Stimulated activated CD8-positive, alpha-beta memory T cell treated with anti-CD3 and anti-CD28 coated beads, Interleukin-12 subunit alpha, Interleukin-12 subunit beta, amount 100 ng/mL, for 4 hours (primary cell): ENCODE measurements at places on chromosomes 3 and 15.

GRCh38 chr3:14519406-14519805 lies 20.7 kb downstream of the GRIP2 start:
- no peak for DNase-seq

DNA sequence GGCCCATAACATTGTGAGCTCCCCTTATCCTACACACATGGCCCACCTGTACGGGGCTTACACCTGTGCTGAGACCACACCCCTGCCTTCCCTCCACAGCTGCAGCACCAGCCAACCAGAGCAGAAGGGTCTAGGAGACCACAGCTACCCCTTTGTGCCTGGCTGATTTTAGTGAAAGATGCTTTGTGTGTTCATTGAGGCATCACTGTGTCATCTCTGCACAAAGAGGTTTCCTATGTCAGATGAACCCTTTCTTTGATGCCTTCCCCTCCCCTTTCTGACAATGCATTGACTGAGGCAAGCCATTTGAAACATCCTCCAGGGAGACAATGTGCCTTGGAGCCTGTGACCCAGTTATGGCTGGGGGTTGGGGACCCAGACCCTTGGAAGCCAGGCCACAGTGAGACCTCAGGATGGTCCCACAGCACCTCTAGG lies 54.9 kb upstream of the SLC7A14 start:
- no peak for DNase-seq

DNA sequence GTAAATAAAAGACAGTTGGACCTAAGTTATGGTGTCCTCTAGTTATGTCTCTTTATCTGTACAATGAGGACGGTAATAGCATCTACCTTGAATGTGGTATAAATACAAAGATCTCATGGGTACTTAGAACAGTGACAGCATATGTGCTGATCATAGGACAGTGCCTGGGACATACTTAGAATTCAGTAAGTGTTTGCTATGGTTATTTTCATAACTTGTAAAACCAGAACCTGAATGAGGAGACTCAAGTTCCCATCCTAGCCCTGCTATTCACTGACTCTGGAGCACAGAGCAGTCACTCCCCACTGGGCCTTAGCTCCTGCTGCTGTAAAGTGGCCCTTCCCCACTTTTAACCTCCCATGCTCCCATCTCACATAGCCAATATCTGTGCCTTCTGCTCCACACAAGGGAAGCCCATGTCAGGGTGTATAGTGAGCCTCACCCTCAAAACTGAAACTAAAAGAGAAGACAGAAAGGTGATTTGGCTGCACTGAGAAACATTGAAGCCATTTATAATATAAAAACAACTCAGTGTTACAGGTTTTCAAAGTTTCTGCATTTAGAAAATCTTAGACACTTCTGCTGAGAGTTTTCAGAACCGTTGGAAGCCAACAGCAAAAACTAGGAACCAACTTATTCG lies 225.4 kb upstream of the UBE2E2 start:
- no peak for DNase-seq

DNA sequence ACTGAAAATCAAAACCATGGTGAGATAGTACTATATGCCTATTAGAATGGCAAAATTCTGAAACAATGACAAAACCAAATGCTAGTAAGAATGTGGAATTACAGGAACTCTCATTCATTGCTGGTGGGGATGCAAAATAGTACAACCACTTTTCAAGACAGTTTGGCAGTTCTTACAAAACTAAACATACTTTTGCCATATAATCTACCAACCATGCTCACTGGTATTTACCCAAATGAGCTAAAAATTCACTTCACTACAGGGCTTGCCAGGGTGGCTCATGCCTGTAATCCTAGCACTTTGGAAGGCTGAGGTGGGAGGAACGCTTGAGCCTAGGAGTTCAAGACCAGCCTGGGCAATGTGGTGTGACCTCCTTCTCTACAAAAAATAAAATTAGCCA lies 40.0 kb downstream of the MYO9A start:
- no peak for DNase-seq

GRCh38 chr3:61631108-61631769 lies 69.9 kb downstream of the PTPRG start:
- DNase-seq, result no peak

DNA sequence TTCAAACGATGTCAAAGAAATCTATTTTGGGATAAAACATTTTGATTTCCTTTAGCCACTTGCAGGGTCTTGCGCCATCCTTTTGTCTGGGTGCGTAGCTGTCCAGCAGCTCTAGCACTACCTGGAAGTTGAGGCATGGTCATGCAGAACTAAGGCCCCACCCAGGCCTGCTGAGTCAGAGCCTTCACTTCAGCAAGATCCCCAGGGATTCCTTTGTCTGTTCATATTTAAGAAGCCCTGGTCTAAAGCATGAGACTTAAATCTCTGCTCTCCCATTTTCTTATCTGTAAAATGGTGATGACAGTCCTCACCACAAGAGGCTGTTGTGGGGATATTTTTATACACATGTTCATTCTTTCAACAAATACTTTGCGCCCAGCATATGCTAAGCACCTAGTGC lies 99.0 kb upstream of the CTDSPL start:
- no peak for DNase-seq

DNA sequence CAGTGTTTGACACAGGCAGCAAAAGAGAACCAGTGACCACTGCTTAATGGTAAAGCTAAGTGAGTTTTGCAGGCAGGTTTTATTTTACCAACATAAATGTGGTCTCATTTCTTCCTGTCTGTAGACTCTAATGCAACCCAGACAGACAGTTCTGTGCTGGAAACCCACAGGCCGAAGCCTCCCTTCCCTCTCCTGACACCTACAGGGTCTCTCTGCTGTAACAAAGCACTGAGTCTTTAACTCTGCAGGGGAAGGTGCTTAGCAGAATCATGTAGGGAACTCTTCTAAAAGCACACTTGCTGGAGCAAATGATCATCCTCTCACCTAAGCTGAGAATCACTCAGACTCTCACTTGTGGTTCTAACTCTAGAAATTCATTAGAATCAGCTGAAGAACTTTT lies 200.3 kb downstream of the KBTBD8 start:
- DNase-seq, result no peak

GRCh38 chr3:29176501-29176900 lies 104.4 kb upstream of the RBMS3 start:
- DNase-seq, result no peak

GRCh38 chr3:153210146-153210545 lies 48.1 kb downstream of the RAP2B start:
- no peak for DNase-seq

- no peak for DNase-seq
Observed at GRCh38 chr3:83454353-83454752, 1504.4 kb upstream of the CADM2 start.

DNA sequence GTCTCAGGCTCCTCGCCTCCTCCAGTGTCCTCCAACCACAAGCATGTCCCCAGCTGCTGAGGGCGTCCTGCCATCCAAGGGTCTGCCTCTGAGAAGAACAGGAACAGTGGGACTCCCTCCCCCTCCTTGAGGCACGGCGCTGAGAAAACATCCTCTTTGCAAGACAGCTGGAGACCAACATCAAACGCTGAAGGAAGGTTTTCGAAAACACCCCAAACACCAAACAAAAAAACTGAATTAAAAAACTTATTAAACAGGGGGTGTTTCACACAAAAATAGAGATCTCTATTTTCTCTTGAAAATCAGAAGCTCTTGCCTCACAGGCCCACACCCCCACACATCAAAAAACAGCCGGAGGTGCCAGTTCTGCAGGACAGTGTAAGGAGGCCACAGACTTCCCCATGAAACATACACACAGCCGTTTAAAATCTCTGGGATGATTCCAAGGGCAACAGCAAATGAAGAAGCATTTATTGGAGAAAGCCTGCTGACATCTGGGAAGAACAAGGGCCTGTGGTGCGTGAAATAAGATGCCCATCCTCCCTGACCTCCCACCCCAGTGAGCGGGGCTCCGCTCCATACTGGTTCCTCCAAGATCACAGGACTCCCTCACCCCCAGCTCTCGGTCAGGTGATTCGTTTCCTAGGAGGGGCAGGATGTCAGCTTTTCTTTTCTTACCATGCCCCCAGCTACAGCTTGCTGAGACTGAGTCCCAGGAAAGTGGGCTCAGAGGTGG lies 71.3 kb downstream of the NUP210 start:
- no peak for DNase-seq

GRCh38 chr3:141448606-141449220 lies 38.1 kb upstream of the RASA2 start:
- DNase-seq, result no peak

DNA sequence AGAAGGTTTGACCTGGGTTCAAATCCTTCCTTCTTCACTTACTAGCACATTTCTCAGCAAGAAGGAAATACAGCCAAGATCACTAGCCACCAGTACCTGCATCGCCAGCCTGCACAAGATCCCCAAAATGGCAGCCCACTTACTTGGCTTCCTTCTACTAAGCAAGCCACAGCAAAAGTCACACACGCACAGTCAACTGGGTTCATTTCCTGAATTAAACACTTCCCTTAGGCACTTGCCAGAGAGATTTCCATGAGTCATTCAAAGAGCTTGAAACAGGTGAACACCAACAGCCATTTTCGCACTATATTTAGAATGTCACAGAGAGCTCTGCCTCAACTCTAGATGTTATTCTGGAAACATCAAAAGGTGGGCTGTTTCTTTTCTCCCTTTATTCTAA lies 42.6 kb downstream of the MGLL start:
- no peak for DNase-seq

DNA sequence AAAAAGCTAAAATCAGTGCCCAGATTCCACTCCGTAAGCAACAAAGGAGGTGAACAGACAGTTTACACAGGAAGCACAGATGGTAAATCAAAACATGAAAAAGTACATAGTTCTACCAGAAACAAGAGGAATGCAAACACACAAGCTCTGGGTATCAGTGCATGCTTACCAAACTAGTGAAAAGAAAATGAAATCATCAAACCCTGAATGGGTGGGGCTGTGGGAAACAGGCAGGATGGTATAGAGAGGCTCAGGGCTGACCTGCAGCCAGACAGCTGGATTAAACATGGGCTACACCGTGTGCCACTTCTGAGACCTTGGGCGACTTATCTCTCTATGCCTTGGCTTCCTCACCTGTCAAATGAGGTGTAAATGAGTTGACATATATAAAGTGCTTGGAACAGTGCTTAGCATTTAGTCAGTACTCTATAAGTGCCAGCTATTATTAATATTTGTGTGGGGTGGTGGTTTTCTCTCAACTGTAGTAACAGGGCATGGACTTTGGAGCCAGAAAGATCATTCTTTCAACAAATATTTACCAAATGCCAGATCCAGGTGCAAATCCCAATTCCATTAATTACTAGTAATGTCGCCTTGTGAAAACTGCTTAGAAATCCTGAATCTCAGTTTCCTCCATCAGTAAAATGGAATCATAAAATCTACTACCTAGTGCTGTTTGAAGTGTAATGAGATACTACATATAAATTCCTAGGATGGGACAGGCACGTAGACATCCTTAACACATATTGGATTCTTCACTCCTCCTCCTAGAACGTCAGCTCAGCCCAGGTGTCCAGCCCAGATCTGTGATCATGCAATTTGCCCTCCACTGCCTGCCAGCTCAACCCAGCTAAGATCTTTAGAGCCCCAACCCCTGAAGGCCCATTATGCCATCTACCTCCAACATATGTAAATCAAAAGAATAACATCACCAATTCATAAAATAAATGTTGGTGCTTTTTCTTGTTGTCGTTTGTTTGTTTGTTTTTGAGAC lies 55.5 kb upstream of the SMAD3 start:
- no peak for DNase-seq

GRCh38 chr3:11698326-11699082 lies 54.8 kb upstream of the VGLL4 start:
- DNase-seq, result no peak

DNA sequence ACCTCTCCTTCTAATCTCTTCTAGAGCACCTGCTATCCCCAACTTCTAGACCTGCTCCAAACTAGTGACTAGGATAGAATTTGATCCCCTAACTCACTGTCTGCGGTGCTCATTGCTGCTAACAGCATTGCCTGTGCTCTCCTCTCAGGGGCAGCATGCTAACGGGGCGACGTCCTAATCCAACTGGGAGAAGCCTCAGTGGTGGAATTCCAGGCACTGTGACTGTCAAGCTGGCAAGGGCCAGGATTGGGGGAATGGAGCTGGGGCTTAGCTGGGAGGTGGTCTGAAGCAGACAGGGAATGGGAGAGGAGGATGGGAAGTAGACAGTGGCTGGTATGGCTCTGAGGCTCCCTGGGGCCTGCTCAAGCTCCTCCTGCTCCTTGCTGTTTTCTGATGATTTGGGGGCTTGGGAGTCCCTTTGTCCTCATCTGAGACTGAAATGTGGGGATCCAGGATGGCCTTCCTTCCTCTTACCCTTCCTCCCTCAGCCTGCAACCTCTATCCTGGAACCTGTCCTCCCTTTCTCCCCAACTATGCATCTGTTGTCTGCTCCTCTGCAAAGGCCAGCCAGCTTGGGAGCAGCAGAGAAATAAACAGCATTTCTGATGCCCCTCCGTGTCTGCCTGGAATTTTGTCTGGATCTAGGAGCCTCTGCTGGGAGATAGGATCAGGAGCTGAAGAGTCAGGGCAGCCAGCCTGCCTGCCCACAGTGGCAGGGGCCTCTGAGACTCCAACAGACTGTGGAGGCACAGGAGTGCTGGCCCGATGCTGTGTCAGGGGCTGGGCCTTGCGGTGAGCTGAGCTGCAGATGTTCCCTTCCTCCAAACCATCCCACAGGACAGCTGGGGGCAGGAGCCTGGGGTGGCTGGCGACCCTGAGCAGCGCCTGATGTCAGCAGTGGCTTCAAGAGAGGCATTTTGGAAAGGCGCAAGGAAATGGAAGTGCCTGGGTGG lies 3.0 kb downstream of the ISLR start:
- DNase-seq, result no peak

GRCh38 chr15:52307847-52308246 lies 12.2 kb upstream of the MYO5C start:
- DNase-seq, result no peak

DNA sequence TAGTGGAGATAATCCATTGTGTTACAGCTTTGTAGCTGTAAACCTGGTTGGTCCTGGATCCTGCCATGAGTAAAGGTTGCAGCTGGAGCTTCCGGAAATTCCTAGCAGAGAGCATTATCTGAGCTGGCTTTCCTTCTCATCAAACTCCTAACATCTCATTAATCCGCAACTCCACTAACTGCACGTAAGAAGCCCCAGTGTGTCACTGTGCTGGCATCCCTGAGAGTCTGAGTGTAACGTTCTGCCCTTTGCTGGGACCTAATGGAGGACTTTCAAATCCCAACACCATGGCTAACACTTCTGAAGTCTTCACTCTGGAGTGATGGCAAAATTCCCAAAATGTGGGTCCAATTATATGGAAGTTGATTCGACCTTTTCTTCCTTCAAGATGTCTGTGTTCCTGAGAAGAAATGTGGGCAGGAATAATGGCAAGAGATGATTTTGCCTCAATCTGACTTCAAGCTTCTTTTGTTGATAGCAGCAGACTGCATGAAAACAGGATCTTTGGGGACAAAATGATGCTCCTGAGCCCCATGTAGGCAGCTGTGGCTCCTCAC lies 9.6 kb upstream of the TRPM1 start:
- no peak for DNase-seq

- DNase-seq, result no peak
Observed at GRCh38 chr3:62607287-62608029, 234.1 kb upstream of the FEZF2 start.
